Bone marrow (tissue), 2 donors: ENCODE measurements at places on chromosomes 7 and 10.

DNA sequence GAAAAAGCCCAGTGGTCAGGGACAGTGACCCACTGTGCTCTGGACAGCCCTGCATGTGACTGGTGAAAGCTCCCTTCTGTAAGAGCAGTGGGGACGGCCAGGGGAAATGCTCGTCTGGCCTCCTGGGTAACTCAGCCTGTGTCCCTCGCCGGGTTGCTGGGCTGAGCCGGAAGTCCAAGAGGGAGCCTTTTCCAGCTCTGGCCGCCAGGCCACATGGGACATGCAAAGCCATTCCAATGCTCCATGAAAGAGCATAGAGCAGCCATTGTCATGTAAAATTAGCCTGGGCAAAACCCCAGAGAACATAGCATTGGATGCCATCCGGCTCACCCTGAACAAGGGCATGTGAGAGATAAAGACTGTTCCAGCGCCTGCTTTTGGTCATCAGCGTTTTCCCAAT, 64.9 kb upstream of the ADRB1 start:
- DNase-seq: no peak

- DNase-seq: no peak
These were observed 93.0 kb downstream of the ABLIM1 start for GRCh38 chr10:114565066-114565465.

- DNase-seq: no peak
These were observed 17.6 kb downstream of the GLI3 start for GRCh38 chr7:42219447-42219846.

DNA sequence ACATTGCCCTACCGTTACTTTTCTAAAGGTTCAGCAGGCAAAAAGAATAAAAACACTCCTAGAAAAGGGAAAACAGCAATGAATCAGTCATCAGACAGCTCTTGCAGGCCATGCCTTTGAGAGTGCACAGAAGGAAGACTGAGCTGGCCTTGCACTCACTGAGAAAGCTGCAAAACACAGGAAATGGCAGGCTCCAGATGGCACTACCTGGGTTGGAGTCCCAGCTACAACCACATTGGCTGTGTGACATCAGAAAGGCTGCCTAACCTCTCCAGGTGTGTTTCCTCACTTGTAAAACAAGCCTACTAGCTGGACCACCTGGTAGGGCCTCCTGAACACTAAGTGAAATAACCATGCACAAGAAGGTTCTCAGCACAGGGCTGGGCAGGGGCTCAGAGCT, 113.7 kb downstream of the SFMBT2 start:
- DNase-seq: no peak

- no peak for DNase-seq
These were observed 5.4 kb downstream of the SAP25 start for GRCh38 chr7:100568176-100568895.

- DNase-seq: no peak
These were observed 43.8 kb downstream of the PTPN12 start for GRCh38 chr7:77580762-77581350.

- no peak for DNase-seq
These were observed 235.1 kb upstream of the CACNA2D1 start for GRCh38 chr7:82678716-82679115.

- no peak for DNase-seq
These were observed 50.4 kb downstream of the FAM171A1 start for GRCh38 chr10:15320522-15321203.

DNA sequence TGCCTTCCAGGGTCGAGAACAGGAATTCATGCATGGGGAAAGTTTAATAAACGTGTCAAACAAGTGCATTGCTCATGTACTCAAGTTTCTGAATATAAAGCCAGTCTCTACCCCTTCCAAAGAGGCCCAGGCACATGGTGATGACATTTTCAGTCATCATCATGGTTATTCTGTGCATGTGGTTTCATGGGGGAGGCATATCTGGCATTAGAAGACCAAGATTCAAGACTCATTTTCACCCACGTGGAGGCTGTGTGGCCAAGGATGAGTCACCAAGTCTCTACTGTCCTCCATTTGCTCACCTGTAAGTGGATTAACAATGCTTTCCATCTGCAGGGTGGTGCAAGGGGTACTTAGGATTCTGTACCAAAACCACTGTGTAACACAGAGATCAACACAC, 34.0 kb upstream of the CNPY1 start:
- DNase-seq: no peak
